ENCODE measurements at places on chromosomes 6 and 20.

GRCh38 chr6:37371154-37372083, 17.6 kb downstream of the RNF8 start:
- DNase-seq = no peak

- DNase-seq = no peak
Observed at GRCh38 chr6:143675946-143676345, 1.8 kb upstream of the PHACTR2 start.

DNA sequence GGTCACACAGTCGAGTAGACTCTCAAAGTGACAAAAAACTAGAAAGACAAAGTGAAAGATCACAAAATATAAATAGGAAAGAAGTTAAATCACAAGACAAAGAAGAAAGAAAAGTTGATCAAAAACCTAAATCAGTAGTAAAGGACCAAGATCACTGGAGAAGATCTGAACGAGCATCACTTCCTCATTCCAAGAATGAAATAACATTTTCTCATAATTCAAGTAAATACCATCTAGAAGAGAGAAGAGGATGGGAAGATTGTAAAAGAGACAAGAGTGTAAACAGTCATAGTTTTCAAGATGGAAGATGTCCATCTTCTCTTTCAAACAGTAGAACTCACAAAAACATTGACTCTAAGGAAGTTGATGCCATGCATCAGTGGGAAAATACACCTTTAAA, 31.6 kb upstream of the GJA10 start:
- no peak for DNase-seq

- DNase-seq = no peak
Observed at GRCh38 chr20:15911581-15911980, 661.7 kb downstream of the KIF16B start.

DNA sequence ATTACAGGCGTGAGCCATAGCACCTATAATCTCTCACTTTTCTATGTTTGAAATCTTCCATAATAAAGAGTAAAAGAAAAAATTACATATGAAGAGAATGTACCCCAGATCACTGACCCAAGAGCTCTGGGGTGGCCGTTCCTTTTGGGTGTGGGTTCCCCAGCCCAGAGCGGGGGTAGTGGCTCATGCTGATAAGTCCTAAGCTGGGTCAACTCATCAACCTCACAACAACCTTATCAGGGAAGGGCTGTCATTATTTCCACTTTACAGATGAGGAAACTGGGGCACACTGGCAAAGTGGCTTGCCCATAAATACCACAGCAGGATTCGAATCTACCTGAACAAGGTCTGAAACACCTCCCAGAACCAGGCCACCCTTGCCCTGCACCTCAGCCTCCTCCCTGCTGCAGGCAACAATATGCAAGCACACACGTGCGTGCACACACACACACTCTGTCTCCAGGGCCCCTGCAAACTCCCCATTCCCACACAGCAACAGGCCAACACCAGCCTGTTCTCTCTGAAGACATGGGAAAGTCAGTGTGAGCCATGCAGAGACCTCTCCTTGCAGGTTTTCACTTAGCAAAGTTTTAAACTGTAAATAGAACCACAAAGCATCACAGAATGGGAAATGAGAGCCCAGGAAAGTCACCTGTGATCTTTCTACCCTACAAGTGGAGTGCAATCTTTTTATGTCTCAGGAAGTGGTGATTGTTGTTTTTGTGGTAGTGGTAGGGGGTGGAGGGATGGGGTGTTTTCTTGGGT, 27.7 kb downstream of the BFSP1 start:
- DNase-seq = no peak

GRCh38 chr6:140225701-140226436, 851.4 kb upstream of the CITED2 start:
- no peak for DNase-seq

DNA sequence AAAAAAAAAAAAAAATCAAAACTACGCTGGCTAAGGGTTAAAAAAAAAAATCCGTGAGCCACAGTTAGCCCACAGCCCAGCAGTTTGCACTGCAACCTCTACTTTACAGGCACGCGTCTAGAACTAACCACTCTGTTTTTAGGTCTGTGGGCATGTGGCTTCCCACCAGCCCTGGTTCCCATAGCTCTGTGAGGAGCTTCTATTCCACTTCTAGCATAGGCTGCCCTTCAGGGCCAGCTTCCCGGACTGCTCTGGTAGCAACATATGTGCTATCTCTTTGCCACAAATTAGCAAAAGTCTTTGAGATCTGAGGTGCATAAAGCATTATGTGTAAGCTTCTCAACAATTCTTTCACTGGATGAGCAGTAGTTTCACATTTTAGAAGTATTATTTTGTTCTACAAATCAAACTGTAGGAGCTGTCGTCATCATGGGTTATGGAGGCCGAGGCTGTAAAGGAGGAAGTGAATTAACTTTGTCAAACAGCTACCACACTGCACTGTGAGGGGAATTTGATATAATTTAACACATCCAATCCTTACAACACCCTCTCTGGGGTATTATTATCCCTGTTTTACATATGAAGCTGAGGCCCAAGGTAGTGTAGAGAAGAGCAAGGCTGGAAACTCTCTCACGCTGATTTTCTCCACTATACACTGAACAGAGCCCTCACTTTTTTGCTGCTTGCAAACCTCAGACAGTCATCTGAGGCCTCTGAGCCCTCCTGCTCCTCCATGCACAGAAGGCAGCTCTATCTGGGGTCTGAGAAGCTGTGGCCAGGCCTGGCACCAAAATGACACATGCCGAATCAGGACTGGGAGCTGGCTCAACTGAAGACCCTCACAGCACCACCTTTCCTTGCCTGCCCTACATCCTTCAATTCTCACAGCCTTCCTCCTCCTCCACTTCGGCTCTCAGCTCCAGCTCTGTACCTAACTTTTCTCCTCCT, 35.4 kb downstream of the MAN1A1 start:
- no peak for DNase-seq

- DNase-seq = no peak
Observed at GRCh38 chr20:4546342-4546741, 175.4 kb upstream of the PRND start.

GRCh38 chr20:5510446-5510845, 193.7 kb upstream of the PROKR2 start:
- no peak for DNase-seq

DNA sequence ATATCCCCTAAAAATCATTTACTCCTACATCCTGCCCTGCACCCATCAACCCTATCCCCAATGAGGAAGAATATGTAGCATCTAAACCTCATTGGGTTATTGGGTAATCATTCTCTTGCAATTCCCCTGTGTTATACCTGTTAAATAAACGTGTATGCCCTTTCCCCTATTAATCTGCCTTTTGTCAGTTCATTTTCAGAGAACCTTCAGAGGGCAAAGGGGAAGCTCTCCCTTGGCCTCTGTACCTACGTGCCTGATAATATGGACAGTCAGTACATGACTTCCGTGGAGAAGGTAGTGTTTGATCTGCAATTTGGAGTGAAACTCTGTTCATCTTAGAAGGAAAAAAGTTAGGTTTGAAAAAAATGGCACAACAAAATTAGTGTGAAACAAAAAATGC, 173.5 kb upstream of the RUNX2 start:
- DNase-seq = no peak

GRCh38 chr20:47809161-47809960, 24.1 kb upstream of the SULF2 start:
- DNase-seq = no peak

DNA sequence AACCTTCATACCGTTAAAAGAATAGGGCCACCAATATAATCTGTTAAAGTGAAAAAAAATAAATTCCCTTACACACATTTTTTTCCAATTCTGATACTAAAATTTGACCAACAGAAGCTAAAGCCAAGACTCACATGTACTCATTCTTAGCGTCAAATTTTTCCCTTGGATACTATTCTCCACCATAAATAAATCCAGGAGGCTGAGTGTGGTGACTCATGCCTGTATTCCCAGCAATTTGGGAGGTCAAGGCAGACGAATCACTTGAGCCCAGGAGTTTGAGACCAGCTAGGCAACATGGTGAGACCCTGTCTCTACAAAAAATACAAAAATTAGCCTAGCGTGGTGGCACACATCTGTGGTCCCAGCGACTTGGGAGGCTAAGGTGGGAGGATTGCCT, 43.9 kb downstream of the SCML4 start:
- no peak for DNase-seq

DNA sequence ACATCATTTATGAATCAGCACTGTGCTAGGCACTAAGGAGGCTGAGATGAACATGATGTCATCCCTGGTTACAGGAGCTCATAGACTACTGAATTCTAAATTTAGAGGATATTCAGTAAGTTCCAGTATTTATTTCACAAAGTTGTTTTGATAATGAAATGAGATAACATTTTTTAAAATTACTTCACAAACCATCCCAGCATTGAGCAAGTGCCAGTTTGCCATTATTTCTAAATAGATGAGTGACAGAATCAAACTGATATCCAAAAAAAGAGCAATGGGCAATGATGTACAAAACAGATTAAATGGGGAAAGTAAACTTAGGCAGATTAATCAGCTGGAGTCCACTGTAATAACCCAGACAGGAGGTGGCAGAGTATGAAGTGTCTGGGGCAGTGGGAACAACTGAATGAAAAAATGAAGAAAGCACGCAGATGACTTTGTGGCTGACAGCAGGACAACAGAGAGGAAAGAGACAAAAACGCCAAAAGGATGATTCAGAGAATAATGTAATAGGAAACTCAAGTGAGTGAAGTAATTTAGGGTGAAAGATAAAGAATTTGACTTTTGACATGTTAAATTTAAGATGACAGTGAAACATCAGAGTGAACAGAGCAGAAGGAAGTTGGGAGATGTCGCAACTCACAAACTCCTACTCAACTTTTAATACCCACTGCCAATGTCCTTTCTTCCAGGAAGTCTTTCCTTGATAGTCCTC, 70.2 kb downstream of the RCAN2 start:
- DNase-seq = no peak

DNA sequence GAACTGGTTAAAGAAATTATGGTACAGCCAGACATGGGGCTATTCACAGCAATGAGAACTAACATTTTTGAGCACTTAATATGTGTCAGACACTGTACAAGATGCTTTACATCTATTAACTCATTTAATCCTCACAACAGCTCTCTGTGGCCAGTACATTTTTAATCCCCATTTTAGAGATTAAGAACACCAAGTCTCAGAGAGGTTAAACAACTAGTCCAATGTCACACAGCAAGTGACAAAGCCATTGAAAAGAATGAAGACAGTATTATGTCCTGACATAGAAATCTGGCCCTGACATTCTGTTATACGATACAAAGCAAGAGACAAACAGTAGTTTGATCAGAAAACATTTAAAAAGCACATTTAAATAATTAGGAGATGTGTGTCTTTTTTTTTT, 3.8 kb upstream of the CSNK2A1 start:
- no peak for DNase-seq

DNA sequence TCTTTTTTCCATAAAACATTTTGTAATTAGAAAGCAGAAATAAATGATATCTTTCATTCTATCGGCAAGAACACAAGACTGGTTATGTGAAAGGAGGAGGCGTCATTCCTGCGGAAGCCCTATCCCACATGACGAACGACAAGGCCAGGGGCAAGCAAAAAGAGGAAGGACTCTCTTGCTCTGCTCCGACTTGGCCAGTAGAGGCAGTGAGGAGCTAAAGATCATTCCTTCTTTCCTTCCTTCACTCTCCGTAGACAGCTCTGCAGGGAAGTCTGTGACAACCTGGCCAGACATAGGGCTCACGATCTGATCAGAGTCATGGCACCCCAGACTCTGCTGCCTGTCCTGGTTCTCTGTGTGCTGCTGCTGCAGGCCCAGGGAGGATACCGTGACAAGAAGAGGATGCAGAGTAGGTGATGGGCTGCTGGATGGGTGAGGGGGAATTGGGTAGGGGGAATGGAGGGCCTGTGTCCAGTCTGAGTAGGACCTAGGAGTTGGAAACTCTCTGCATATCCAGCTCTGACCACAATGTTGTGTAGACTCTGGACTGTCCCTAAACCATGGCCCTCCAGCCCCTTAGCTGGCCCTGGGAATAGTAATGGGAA, at the start of gene WFDC10A:
Gene WFDC10A, plus strand, starts transcription at position 244 of the 605 bp plus-strand sequence. Its CDS starts 75 bp downstream, at position 319.
- no peak for DNase-seq

DNA sequence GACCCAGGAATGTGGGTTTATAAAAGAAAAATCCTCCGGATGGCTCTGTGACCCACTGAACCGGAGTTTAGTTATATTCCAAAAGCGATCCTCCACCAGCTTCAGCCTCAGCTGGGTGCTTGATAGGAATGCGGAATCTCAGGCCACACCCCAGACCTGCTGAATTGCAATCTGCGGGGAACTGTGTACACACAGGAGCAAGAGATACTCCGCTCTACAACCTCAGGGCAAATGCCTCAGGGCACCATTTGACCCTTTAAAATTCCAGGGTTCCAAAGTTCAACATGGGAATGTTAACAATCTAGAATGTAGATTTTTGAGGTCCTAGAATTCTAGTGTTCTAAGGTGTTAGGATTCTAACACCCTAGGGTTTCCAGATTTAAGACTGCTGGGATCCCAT, 10.8 kb downstream of the BPIFA2 start:
- no peak for DNase-seq

DNA sequence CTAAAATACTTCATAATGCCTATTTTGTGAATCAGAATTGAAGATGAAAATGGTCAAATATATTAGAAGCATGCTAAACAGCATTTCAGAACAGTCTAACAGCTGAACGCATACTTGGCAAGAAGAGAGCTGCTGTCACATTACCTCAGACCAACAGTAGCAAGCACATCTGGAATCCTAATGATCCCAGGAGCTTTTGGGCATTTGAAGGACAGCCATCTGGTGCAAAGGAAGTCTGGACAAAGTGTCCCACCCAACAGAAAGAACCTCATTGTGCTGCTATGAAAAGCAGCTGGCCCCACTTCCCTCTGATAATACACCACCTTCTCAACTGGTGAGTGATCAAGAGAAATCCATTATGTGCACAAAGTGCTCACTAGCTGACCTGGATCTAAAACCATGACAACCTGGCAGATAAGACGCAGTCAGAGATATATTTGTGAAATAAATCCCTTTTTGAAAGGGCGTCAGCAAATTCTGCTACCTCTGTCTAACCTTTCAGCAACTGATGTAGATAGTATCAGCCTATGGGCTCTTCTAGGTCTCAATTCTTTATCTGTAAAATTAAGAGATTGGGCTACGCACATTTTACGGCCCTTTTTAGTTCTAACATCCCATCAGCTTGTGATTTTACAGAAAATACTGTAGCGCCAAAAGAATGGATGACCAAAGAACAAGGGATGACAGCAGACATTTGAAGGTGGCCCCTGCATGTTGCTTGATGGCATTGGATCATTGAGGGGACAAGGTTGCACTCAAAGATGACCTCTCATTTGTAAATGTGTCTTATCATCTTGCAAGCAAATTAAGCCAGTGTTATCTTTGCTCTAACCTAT, 78.7 kb downstream of the SGK1 start:
- DNase-seq = no peak

DNA sequence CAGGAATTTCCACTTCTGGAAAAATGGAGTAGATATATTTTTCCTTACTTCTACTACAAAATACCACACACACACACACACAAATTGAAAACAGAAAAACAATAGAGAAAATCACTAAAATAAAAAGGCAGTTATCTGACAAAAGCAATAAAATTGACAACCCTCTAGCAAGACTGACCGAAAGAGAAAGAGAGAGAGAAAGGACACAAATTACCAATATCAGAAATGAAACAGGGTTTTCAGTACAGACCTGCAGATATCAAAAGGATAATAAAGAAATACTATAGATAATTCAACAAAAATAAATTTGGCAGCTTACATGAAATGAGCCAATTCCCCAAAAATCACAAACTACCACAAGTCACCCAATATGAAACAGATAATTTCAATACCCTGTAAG, 104.7 kb downstream of the OPRM1 start:
- DNase-seq = no peak

- DNase-seq = peak; percentile 14
Observed at GRCh38 chr6:2353412-2354137, 108.2 kb upstream of the GMDS start.

Data from stimulated activated CD8-positive, alpha-beta memory T cell treated with anti-CD3 and anti-CD28 coated beads, Interleukin-2, amount 100 ng/mL, for 1 hour (primary cell).